ENCODE measurements at places on chromosomes 4 and X.
A peak's percentile ranks its signal among the peaks of the same experiment; 100 is the strongest.

DNA sequence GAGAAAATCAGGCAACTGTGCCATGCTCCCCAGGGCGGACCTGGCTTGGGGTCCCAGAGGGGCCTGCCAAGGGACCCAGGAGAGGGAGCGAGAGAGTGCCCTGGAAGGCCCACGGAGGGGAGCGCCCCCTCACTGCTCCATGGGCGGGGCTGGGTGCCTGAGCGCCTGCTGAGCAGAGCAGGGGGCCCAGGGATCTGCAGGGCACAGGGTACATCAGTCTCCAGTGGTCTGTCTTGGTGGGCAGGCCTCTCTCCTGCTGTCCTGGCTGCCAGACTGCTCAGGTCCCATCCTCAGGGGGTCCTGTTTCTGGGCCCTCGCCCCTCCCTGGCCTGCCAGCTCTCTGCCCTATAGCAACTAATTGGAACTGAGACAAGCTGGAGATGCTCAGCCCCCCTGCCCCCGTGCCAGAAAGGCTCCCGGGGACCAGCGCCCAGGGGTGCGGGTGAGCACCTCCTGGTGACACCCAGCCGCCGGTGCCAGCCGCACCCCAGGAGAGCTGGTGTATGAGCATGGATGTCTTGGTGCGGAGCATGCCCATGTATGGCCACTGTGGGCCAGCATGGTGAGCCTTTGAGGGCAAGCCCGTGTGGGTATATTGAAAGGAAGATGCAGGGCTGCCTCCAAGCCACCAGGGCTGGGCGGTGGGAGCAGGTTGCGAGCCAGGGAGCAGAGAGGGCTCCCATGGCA is 1.3 kb downstream of the BGN start:
- DNase-seq, result no peak

DNA sequence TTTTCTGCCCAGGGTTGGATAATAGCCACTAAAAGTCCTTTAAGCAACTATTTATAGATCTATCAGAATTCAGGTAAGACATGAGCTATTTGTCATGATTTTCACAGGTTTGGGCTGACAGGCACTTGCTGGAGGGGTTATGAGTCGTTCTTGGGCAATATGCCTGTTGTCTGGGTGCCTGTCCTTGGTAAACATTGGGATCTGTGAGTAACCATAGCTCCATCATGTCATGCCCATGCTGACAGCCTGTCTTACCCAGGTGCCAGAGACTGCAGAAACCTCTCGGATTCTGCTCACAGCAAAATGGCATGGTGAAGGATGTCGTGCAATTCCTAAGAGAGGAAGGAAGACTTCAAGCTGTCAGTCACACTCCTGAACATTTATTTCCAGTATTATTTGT is 116.0 kb upstream of the PUDP start:
- no peak for DNase-seq

DNA sequence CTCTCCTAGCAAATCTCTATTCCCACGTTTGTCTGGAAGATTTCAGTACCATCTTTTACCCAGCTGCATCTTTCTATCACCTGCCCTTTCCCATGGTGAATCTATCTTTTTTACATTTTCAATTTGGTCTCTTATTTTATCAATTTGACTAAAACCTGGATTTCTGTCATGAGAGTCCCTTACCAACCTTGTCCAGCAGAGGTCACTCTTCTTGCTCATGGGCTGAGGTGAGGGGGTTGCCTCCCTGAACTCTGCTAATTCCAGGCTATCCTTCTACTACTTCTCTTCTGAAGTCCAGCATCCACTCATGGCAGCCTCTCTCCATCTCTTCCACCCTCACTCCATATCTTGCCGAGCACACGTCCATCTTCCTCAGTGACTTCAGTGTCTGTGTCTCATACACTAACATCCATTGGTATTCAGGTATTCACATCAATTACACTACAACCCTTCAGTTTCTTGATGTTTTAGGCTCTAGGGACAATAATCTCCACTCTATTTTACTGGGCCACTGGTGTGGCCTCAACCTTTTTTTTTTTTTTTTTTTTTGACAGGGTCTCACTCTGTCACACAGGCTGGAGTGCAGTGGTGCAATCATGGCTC is 17.8 kb upstream of the ZNF827 start:
- DNase-seq, result no peak

GRCh38 chrX:22247169-22247568 is 25.5 kb upstream of the CBLL2 start:
- DNase-seq, result no peak

DNA sequence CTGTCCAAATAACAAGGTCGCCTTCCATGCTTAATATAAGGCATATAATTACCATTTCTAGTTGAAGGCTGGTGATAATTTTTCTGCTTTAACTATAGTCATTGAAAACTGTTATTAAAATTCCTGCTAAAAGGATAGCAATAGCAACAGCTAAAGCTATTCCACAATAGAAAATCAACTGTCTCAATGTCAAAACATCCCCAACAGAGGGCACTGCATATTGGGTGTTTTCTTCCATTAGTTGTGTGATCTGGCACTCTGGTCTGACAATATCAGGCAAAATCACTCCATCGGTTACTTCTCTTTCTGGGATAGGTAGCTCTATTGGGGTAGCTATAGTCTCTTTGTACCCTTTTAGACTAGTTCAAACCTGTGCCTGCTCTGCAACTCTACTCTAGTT is 53.5 kb downstream of the TMPRSS11F start:
- DNase-seq, result no peak

GRCh38 chr4:176789955-176790354 is 2.8 kb downstream of the VEGFC start:
- DNase-seq, result no peak

- no peak for DNase-seq
These were observed 406.7 kb downstream of the MAPK10 start for GRCh38 chr4:85952972-85953650.

DNA sequence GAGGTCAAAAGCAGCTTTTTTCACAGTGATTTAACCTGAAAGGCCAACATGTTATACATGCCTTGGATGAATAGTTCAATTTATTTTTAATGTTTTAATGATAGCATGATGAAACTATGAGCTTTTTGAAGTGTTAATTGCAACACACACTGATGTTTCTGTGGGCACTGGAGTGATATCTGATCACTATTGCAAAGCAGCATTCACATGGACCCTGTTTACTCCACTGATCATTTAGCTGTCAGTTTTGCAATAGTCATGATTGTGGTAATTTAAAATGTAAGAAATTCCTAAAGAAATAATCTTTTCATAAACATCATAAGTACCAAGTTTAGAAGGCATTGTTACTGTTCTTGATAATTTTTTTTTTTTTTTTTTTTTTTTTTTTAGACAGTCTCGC is 74.1 kb downstream of the ARSJ start:
- DNase-seq, result no peak

DNA sequence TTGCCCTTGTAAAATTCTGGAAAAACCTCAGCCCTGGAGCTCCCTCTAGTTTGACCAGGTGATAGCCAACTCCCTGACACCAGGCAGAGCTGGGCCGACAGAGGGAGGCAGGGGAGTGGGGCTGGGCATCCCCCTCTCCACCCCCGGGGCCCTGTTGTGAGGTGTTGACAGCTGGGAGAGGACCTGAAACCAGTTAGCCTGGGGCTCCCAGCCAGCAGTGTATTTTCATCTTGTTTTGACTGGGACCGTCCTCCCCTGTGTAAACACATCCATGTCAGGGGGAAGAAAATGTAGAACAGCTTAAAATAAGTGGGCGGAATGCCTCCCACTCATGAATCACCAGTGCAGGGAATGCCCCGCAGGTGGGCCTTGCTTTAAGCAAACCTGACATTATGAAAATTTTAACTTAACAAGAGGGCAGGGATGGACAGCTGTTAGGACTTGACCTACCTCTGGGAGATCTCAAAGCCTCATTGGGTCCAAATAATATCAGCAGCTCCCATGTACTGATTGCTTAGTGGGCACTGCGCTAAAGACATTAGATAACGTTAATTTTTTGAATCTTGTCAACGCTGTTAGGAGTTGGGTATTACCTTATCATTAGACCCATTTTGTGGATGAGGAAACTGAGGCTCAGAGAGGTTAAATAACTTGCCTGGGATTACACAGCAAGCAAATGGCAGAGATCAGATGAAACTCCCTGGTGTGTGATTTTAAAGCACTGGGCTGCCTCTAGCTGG is 45.9 kb downstream of the TSC22D3 start:
- no peak for DNase-seq

GRCh38 chrX:118350221-118350620 is 4.3 kb downstream of the WDR44 start:
- DNase-seq, result no peak

DNA sequence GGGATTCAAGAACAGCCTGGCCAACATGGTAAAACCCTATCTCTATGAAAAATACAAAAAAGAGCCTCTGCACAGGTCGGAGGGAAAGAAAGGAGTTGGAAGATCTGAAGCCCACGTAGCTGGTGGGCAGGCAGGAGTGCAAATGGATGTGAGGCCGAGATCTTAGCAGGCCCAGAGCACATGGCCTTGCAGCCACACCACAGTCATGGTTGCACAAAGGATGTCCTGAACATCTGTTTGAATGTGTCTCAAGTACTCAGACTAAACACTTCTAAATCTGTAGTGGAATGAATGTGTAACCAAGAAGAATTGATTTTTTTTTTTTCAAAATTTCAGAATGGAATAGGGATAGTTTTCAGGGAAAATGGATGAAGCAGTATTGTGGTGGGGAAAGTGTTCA is 10.8 kb downstream of the CA5B start:
- no peak for DNase-seq

GRCh38 chr4:123349421-123350190 is 47.0 kb upstream of the SPRY1 start:
- no peak for DNase-seq

DNA sequence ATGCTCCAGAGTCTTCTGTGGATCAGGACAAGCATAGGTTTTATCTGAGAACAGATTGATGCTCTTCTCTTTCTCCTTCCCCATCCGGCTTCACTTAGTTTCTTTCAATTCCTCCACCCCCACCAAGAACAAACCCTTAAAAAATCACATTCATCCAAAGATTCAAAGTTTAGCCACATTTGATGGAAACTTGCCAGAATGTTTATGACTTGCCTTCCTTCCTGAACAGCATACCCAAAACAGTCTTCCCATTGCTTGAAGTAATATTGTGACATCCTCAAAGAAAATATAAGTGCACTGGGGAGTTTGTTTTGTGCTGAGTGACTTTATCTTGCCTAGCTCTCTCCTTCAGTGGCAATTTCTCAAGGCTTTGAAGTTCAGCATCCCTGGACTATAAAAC is 83.0 kb downstream of the MAGEB17 start:
- DNase-seq, result no peak

GRCh38 chr4:126633306-126633705 is 999.5 kb upstream of the INTU start:
- no peak for DNase-seq

DNA sequence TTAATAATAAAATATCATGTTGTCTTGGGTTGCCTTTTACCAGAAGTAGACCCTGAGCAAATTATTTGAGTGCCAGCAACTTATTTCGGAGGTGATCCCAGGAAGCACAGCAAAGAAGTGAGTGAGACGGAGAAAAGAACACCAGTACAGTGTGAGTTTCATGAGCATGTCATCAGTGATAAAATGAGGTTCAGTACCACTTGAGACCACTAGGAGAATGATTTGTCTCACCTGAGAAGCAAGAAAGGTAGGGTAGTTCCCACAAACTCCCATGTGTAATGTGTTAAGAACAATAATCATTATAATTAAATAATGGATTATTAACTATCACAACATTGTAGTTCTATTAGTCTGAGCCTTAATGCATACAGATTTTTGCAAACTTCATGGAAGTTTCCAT is 112.8 kb upstream of the DMD start:
- no peak for DNase-seq

DNA sequence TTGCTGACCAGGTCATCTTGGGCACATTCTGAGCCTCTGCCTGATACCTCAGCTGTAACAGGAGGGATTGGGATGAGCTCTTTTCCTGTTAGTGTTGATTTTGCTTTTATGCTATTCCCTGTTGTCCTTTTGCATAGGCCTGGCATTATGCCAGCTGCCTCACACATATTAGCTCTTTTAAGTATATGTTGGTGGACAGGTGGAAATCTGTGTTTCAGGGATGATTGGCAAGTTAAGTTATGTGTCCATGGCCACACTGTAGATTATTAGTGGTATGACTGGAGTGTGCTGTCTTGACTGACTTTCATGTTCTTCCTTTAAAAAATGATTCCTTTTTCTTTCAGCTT is 28.9 kb downstream of the NSD2 start:
- no peak for DNase-seq

- DNase-seq, result peak; percentile 15
These were observed 69.8 kb downstream of the RGS12 start for GRCh38 chr4:3362431-3363287.

DNA sequence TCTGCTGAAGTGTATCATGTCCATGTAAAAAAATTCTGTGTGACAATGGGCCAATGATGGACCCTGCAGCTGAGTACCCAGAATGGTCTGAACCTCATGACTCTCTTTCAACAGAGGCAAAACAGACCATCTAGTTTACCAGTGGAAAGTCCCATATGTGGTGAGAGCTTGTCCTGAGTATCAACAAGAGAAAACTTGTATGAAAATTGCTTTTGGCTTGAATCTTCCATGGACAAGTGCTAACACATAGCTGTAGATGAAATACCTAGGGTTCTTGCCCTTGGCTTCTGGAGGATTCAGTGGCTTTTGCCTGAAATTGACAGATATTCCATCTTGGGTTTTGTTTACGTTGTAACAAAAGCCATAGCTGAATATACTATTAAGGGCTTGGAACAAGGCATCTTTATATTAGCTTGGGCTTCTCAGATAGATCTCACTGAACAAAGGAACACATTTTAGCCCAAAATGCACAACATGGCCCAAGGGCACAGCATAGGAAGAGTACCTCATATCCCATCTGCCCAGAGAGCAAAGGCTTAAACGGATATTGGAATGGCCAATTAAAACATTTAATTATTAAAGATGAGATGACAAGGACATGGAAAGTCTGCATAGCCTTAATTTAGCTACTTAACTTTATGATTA is 128.5 kb upstream of the HPGD start:
- DNase-seq, result no peak

GRCh38 chr4:89878611-89879010 is 16.0 kb upstream of the MMRN1 start:
- no peak for DNase-seq

- DNase-seq, result no peak
These were observed 105.8 kb downstream of the CRLF2 start for GRCh38 chrX:1106478-1107210.

DNA sequence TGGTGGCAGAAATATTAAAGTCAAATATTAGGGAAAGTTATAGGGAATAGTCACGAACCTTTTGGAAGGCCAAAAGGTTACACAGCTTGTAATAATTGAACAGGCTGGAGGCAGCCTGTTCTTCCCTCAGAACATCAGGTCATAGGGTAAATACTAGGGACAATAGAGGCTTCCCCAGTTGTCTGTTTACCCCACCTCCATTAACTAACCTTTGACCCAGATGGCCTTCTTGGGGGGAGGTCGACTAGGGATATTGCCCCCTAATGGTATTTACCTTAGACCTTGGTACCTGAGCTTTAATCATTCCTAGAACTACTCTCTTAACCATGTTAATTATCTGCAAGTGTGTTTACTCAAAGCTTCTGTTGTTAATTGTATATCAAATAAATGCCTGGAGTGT is 26.0 kb downstream of the C4orf17 start:
- DNase-seq, result no peak

- no peak for DNase-seq
These were observed 31.7 kb upstream of the METAP1 start for GRCh38 chr4:98963538-98964433.

GRCh38 chrX:111560801-111561200 is 49.4 kb downstream of the SERTM2 start:
- no peak for DNase-seq
